ENCODE measurements at places on chromosomes 3 and 15. TPM values are rescaled to one million over a fixed set of nuclear protein-coding genes. Genes with fewer than 3 reads are reported as not detected.
A peak's percentile ranks its signal among the peaks of the same experiment; 100 is the strongest.

DNA sequence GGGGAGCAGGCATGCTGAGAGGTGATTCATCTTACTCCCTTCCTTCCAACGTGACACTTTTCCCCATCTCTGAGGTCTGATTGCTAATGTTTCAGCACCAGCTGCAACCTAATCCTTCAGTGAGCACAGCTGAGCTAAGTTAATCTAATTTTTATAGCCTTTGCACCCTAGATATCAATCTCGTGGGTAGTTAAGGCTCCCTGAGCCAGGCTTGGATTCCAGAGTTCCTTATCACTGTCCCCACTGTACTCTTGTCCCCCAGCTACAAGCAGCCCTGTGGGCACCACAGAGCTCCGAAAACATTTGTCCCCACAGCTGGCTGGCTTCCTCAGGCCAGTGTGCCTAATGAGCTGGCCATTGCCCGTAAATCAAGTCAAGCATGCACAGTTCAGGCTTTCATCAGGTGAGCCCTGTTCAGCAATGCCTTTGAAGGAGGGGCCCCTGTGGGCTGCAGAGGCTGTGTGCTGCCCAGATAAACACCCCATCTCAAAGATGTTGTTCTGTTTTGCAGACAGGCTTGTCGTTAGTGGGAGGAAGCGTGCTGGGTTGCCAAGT is 376.9 kb upstream of the RASGRP1 start:
- no peak for DNase-seq
- H3K36me3 ChIP-seq = no peaks in the 10 kb centered on the region
- no peak overlapping the region for H3K4me3 ChIP-seq
- no peak overlapping the region for H3K27ac ChIP-seq

DNA sequence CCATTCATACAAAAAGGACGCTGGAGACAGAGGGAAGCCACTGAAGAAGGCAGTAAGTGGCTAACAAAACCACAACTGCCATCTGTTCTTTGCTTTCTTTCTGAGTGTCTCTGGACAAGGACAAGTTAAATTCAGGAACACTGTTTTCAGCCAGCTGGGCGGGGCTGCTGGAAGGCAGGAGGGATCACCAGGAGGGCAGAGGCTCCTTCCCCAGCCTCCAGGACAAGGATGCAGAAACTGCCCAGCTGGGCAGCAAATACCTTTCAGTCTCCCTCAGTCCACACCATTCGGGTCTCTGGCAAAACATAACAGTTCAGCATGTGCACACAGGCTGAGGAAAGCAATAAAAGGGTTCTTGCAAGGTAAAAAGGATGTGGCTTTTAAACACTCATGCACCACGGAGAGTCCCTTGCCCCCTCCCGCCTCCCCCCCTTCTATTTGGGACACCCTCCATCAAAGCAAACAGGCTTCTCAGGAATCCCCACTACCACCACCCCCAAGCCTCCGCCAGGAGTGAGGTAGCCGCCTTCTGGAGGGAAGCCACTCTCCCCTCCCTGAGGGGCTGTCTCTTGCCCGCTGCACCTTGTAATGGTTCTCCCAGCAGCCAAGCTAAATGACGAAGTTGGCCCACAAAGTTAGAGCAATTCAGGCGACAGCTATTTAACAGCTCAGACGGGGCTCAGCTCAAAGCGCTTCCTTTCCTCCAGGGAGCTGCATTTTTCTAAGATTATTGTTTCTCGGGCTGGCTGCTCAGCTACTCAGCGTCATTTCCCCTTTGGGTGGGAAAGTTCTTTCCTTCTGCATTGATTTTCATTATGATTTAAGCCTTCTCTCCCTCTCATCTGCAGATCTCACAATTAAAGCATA is 3.8 kb downstream of the HEG1 start:
- DNase-seq = peak; percentile 79
- peaks cover 3% of the 10 kb centered on the region for H3K27me3 ChIP-seq
- no peak overlapping the region for H3K4me3 ChIP-seq
- H3K36me3 ChIP-seq = no peaks in the 10 kb centered on the region
- H3K4me1 ChIP-seq = peaks cover 27% of the 10 kb centered on the region
- peak overlapping the region; percentile 85 for H3K27ac ChIP-seq

- no peaks in the 10 kb centered on the region for H3K36me3 ChIP-seq
- H3K27me3 ChIP-seq = no peaks in the 10 kb centered on the region
- peaks cover 15% of the 10 kb centered on the region for H3K4me1 ChIP-seq
- H3K27ac ChIP-seq = peak within 1 kb of the TSS; percentile 99
These were observed at the start of gene DPH6 for GRCh38 chr15:35545824-35546510. DPH6 (minus strand) TSS chr15:35546165; CDS start chr15:35546141, 24 bp downstream.

- no peaks in the 10 kb centered on the region for H3K4me1 ChIP-seq
- H3K36me3 ChIP-seq = no peaks in the 10 kb centered on the region
- DNase-seq = no peak
- no peak overlapping the region for H3K4me3 ChIP-seq
- H3K27ac ChIP-seq = no peak overlapping the region
These were observed 228.9 kb downstream of the CD47 start for GRCh38 chr3:107861904-107862303.

DNA sequence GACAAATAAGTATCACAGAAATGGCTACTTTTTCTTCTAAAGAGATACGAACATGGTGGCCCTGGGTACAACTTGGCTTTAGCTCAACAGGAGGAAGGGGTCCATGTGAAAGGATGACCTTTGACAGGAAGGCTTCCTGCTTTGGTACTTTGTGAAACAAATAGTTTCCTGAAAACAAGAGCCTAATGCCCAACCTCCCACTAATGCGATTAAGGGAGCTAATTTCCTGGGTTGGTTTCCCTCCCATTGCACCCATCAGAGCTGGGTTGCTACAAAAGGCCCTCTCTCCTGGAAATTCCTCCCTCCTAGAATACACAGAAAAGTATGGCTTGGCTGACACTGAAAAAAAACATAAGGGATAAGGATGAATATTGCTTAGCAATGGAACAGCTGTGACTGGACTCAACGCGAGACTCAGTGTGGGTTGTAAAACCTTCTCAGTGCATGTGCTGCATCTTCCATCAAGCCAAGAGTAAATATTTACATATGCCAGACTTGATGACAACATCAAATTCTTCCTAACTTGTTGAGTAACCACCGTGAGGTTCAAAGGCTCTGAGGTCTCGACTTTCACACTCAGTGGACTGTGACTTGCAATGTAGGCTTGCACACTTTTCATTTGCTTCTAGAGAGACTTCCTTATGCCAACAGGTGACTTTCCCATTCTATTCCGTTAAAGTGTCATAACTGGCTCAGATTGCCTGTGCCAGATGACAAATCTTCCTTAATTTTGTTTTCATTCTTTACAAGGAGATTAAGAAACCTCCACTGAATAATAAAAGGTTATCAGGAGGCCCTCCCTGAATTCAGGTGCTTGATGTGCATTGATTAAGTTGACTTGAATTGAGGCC is 60.1 kb downstream of the ADAMTS9 start:
- no peaks in the 10 kb centered on the region for H3K4me1 ChIP-seq
- DNase-seq = no peak
- no peak overlapping the region for H3K27ac ChIP-seq
- H3K4me3 ChIP-seq = no peak overlapping the region
- H3K36me3 ChIP-seq = peaks cover 19% of the 10 kb centered on the region
- no peaks in the 10 kb centered on the region for H3K27me3 ChIP-seq

Gene STRIT1
- not detected for total RNA-seq

Gene SEC61A1
- 270 TPM for total RNA-seq

All from lung (tissue), 17 donors.